ENCODE measurements at places on chromosomes 6 and 20.

GRCh38 chr6:48664826-48665225, 553.8 kb upstream of the PTCHD4 start:
- no peak for DNase-seq

- DNase-seq = no peak
These were observed 287.2 kb downstream of the FOXC1 start for GRCh38 chr6:1896897-1897296.

DNA sequence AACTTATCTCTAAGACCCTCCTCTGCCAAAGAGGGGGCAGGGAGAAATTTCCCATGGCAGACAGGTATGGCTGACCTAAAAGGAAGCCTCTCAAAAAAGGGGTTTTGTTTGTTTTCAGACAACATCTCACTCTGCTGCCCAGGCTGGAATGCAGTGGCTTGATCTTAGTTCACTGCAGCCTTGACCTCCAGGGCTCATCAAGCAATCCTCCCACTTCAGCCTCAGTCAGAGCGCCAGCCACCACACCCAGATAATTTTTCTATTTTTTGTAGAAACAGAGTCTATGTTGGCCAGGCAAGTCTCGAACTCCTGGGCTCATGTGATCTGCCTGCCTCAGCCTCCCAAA, 3.8 kb downstream of the EZR start:
- no peak for DNase-seq

- no peak for DNase-seq
These were observed at the start of gene TULP1 for GRCh38 chr6:35512740-35513139. TSS of gene TULP1 (minus strand) at chr6:35512896. CDS start at chr6:35512858, 38 bp downstream.

GRCh38 chr6:119128252-119128912, 49.9 kb upstream of the FAM184A start:
- DNase-seq = no peak

GRCh38 chr6:40630051-40630450, 42.9 kb upstream of the LRFN2 start:
- no peak for DNase-seq

GRCh38 chr20:35743693-35744491, 1.8 kb upstream of the RBM39 start:
- no peak for DNase-seq

GRCh38 chr6:6656287-6656686, 67.8 kb downstream of the LY86 start:
- DNase-seq = no peak

GRCh38 chr20:461254-462198, 807 bp downstream of the TBC1D20 start:
- no peak for DNase-seq

DNA sequence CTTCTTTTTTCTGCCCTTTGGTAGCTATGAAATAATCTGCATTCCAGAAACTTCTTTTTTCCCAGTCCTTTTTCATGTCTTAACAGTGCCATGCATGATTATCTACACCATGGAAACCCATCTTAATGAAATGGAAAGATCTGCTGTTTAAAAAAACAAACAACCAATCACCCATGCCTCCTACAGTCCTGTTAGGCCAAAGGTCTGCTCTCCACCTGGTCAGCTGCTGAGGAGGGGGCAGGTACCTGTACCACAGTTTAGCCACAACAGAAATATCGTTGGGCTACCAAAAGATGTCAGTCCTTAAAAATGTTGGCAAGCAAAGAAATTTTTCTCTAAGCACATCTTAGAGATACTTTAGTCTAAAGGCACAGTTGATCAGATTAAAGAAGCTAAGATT, 112.6 kb downstream of the SLC16A10 start:
- DNase-seq = no peak

DNA sequence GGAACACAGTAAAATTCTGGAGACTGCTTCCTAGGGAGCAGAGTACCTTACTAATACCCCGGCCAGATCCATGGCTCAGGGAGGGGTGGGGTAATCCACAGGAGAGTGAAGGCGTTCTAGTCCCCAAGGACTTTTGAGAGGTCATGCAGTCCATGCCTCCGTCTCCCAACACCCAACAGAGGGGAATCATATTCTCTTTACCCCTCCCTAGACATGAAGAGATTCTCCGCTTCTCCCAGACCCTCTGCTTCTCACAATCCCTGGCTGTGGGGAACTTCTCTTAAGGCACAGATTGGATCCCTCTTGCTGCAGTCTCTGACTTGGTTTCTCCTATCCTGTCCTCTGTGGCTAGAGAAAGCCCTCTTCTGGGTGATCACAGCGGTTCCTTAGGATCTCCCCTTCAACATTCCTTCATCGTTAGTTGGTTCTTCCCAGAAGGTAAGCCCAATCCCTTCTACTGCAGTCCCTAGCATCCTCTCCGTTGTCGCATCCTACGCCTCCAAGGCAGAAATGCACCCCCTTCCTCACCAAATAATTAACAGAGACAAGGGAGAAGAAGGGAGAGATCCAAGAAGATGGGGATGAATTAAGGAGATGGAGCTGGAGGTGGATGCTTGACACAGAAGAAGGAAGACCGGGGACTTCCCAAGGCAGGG, 562 bp downstream of the GGT7 start:
- DNase-seq = no peak

GRCh38 chr6:169169375-169169774, 84.3 kb downstream of the THBS2 start:
- DNase-seq = no peak

DNA sequence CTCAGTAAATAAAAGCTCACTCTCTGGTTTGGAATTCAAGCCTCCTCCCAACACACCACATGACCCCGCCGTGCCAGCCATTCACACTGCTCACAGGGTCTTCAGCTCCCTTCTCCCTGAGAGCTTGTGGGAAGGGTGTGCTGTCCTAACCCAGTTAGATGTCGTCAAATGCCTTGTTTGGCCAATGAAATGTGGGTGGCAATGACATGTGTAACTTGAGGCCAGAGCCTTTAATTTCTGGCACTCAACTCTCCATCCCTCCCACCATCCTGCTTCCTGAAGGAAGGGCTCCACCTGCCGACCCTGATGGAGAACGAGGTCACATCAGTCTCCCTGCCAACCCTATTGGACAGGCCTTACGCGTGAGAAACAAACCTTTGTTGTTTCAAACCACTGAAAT, 224.5 kb upstream of the AGPAT4 start:
- DNase-seq = no peak

DNA sequence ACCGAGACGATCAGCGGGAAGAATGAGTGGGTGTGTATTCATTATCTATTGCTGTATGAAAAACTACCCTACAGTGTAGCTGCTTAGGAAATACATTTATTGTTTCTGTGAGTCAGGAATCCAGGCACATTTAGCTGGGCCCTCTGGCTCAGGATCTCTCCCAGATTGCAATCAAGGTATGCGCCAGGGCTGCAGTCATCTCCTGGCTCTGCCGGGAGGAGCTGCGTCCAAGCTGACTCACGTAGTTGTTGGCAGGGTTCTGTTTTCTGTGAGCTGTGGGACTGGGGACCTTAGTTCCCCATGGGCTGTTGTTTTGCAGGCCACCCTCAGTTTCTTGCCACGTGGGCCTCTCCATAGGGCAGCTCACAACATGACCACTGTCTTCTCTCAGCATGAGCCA, 68.2 kb upstream of the FUCA2 start:
- peak; percentile 41 for DNase-seq

DNA sequence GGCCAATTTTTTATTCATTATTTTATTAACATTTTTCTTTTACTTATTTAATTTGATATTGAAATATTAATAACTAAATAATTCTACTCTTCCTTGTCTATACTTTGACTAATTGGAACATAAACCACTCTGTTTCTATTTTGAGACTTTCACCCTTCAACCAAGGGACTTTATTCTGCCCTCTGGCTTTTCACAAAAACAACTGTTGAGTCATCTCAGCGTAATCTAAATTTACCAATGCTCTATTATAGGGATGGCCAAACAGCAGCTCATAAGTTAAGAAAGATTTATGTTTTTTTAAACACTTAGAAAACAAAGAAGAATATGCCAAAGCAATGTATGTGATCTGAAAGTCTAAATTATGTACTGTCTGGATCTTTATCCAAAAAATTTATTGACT, 46.7 kb downstream of the DOP1A start:
- DNase-seq = no peak

GRCh38 chr6:10184371-10185227, 230.3 kb downstream of the TFAP2A start:
- no peak for DNase-seq

- DNase-seq = no peak
These were observed 16.0 kb downstream of the MARCKS start for GRCh38 chr6:113873043-113873667.

DNA sequence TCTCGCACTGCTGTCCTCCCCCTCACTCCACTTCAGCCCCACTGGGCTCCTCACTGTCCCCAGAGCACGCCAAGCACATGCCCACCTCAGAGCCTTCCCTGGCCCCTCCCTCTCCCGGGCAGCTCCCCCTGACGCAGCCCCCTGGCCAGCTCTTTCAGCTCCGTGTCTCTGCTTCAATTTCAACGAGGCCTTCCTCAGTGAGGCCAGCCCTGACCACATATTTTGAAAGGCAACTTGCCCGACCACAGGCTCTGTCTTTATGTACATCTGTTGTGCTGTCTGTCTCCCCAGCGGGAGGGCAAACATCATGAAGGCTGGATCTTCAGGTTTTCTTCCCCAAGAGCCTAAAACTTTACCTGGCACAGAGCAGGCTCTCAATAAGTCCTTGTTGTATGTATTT, 44.6 kb downstream of the JPH2 start:
- DNase-seq = no peak

DNA sequence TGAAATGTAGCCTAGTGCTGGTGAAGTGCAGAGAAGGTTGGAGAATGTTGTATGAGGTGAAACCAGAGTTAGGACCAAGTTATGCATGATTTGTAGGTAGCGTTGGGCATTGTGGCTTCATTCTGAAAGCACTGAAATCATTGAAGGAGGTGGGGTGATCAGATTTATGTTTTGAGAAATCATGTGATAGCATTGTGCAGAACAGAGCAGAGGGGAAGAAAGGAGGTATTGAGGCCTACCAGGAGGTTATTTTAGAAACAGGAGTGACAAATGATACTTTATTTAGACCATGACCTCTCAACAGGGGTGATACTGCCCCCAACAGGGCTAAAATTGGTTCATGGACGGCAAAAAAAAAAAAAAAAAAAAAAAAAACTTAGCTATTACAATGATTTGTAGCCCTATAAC, 15.6 kb upstream of the HMGN3 start:
- DNase-seq = no peak

DNA sequence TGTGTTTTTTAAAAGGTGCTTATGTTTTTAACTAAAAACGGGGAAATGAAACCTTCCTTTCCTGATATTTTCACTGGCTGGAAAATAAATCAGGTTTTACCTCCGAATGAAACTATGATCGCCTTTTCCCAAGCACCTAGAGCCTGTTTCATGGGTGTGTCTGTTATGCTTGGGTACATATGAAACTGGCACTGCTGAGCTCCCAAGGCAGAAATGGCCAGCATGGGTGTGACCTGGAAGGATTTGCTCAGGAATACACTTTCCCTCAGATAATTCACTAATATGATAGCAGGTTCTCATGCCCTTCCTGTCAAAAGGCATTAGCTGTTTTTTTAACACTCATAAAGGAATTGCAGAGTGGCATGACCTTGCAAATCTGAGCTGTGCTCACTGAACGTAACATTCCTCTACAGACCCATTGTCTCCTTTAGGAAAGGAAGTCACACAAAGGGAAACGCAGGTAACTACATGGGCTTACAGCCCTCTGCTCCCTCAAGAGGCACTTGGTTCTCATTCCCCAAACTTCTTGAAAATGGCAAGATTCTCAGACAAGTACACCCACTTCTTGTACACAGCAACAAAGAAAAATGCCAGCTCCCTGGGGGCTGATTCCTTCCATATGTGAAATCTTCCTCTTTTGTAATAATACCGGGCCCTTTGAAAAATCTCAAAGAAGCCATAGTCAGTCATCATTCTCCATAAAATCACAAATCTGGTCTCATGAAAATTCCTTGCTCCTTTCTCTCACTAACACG, 72.7 kb downstream of the METTL24 start:
- no peak for DNase-seq

GRCh38 chr6:11229655-11230046, 2.8 kb downstream of the NEDD9 start:
- DNase-seq = no peak

- DNase-seq = no peak
These were observed 14.0 kb downstream of the TPD52L2 start for GRCh38 chr20:63878899-63879663.

- no peak for DNase-seq
These were observed 35.3 kb downstream of the GPR6 start for GRCh38 chr6:110013386-110013785.

DNA sequence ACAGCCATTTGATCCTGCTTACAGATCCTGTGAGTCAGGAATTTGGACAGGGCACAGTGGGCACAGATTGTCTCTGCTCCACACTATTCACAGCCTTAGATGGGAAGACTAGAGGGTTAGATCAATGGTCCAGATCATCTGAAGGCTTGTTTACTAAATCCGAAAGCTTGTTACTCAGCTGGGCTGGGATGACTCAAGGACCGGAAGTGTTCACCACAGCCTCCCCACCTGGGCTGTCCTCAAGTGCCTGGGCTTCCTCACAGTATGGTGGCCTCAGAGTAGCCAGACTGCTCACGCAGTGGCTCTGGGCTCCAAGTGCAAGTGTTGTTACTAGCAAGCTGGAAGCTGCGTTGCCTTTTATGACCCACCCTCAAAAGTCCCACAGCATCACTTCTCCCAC, 75.4 kb upstream of the INSM1 start:
- DNase-seq = no peak

GRCh38 chr6:1296542-1296941, 15.4 kb upstream of the FOXQ1 start:
- DNase-seq = no peak

DNA sequence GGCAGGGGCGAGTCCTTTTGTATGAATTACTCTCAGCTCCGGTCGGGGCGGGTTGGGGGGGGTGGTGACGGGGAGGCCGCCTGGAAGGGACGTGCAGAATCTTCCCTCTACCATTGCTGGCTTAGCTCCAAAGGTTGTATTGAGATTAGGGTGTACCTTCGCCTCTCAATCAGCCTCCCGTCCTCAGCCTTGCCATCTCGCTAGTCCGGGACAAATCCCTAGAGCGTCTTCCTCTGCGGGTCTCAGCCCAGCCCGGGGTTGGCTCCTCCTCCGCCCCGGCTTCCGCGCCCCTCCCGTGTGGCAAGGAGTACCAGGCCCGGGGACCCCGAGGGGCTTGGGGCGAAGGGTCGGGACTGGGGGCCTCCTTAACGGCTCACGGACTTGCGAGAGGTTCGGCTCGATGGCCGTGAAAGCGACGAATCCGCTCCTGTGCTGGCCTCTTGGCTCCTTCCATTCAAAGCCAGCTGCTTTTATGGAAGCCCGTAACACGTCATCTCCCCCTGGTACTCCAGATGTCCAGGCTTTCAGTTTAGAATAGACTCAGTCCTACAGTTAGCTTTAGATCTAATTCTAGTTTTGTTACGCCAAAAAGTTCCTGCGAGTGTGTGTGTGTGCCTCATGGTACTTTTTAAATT, 636 bp upstream of the EEF1A1 start:
- no peak for DNase-seq

- no peak for DNase-seq
These were observed 126.8 kb upstream of the HCRTR2 start for GRCh38 chr6:55047451-55048044.

GRCh38 chr20:57927376-57927775, 217.6 kb upstream of the PMEPA1 start:
- DNase-seq = no peak

Data from glomerular endothelial cell (primary cell).